GM18507 (cell line): ENCODE measurements at places on chromosomes 7 and 10.
A peak's percentile ranks its signal among the peaks of the same experiment; 100 is the strongest.

GRCh38 chr7:45976485-45976856, 55.4 kb upstream of the IGFBP3 start:
- no peak for DNase-seq

DNA sequence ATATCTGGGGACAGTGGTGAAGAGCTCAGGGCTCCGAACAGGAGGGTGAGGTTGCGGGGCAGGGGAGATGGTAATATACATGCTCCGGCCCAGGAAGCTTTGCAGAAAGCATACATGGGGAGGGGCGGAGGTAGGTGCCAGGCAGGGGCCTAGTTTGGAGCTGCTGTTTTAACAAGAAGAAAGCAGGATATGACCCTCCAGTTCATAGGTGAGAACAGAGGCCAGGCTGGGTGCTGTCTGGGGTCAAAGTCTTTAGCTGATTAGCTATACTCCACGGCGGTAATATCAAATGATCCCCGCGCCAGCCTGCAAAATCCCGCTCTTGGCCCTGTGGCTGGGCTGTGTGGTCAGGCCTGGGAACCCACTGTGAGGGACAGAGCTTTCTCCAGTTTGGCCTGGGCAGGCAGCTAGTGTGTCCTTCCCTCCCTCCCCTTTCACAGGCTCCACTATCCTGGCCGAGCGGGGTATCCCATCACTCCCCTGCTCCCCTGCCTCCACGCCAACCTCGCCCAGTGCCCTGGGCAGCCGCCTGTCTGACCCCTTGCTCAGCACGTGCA, 95.6 kb downstream of the NEURL1 start:
- DNase-seq, result no peak

DNA sequence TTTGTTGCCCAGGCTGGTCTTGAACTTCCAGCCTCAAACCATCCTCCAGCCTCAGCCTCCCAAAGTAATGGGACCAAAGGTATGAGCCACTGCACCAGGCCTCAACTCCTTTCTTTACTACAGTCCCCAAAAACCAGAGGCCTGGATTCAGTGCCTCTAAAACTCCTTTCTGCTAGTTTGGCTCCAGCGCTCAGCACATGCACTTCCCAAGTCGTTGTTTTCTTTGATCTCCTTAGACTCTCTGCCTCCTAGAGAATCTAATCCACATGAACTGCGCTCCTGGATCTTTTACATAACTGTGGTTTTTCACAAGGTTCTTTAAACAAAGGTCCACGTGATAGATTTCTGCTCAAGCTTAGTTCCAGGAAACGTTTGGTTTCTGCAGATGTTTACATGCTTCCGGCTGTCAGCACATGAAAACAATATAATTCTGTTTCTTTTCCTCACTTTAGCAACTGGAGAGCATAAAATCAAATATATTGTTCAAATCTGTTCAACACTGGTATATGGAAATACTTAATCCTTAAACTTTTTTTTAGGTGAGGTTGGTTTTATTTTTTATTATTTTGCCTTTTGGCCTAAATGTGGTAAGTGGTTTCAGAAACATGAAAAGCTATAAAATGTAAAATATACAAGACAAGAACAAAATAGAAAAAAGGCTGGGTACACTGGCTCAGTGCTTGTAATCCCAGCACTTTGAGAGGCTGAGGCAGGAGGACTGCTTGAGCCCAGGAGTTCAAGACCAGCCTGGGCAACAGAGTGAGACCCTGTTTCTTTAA, 270.5 kb upstream of the MKLN1 start:
- DNase-seq, result no peak

DNA sequence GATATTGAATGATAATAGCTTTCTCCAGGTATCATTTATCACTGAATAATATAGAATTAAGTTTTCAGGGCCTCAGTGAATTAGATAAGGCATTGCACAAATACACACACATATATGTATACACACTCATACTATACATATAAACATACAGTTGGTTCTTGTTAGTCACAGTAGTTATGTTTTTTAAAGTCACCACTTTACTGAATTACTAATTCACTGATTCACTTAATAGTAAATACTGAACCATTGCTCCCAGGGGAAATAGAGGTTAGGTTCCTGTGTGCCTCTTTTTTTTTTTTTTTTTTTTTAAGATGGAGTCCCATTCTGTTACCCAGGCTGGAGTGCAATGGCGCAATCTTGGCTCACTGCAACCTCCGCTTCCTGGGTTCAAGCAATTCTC, 33.6 kb downstream of the PRR15 start:
- no peak for DNase-seq

DNA sequence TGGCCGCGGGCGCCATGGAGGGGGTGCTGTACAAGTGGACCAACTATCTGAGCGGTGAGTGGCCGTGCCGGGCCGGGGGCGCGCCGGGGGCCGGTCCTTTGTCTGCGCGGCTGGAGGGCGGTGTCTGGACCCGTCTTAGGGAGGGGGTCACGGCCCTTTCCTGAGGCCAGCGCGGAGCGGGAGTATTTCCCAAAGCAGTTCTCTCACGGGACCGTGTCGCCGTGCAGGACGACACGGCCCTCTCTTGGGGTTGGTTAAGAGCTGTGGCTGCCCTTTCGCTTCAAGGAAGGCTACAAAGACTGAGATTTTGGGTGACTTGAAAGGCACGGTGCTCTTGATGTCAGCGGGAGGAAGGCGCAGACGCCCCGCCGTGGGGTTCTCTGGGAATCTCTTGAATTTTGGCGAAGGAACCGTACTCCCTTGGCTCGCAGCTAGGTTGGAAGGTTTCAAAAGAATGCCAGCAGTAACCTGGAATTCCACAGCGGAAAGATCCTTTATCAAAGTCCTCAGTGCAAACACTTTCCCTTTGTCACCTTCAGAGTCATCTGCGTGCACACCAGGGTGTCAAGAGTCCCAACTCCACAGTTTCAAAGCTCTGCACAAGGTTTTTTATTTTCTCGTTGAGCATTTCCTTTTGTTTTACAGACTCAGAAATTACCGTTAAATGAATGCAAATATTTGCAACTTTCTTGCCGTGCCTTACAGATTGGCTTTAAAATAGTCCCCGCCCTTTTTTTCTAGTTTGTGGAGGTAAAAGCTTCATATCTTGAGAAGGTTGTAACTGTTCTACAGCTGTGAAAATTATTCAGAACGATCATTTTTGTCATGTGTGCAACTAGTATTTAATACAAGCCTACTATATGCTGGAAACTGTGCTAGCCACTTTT, 780 bp downstream of the PLEKHA8 start:
- DNase-seq, result no peak

DNA sequence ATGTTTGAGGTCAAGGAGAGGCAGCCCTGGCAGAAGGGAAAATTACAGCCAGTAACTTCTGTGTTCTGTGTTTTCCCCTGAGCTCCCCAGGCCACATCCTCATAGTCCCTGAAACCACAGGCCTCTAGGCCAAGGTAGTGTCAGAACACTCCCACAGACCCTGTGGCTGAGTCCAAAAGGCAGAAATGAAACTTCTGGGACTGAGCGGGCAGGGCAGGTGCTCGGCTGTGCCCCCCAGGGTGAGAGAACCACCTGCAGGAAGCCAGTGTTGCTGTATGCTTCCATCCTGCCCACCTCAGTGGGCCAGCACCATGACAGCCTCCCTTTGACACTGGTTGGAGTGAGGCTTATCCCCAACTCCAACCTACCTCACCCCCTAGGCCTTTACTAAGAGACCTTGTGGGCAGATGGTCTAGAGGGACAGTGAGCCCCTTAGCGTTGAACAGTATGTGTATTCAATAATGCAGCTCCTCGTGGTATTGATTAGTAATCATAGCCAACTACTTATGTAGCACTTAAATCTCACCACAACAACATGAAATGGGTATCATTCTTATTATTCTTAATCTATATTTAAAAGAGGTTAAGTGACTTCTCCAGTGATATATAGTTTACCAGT, 30.3 kb downstream of the PIK3CG start:
- DNase-seq, result no peak

DNA sequence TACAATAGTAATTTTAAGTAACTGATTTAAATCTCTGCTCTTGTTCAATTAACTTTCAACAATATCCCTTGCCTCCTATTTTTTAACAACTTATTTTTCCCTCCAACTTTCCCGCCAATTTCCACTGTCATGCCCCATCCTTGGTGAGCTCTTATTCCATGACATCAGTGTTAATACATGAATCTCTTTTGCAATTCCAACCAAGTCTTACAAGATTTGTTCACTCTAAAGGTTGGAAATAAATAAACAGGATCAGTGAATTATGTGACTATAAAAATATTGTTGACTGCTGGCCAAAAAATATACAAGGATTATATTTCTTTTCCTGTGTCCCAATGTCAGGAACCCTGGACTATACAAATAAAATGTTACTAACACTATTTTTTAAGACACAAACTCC, 21.0 kb upstream of the AGMO start:
- DNase-seq, result no peak

DNA sequence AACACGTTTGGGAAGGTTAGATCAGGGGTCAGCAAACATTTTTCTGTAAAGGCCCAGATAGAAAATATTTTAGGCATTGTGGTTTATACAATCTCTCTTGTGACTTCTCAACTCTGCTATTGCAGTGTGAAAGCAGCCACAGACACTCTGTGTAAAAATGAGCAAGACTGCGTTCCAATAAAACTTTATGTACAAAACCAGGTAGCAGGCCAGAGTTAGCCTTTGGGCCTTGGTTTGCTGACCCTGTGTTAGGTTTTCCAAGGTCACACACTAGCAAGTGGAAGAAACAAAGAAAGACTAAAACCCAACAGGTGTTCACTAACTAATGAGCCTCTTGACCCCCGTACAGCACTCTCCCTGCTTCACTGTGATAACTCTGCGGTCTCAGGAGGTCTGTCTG, 14.9 kb upstream of the PAXIP1 start:
- DNase-seq, result no peak

GRCh38 chr7:33837356-33837851, 67.9 kb upstream of the BMPER start:
- DNase-seq, result no peak

DNA sequence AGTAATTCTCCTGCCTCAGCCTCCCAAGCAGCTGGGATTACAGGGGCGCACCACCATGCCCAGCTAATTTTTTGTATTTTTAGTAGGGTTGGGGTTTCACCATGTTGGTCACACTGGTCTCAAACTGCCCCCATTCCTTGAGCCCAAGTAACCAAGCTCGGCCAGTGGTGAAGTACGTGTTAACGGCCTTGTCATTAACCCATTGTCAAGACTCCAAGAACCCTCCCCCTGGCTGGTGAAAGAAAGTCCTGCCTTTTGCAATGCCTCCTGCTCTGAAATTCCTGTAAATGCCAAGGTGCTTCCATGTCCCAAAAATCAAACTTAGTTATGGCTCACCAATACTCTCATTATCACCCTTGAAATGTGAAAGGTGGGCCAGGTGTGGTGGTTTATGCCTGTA, 18.8 kb upstream of the SEPHS1 start:
- DNase-seq, result no peak

GRCh38 chr7:129667116-129667515, 55.6 kb downstream of the NRF1 start:
- DNase-seq, result no peak

GRCh38 chr7:80288175-80289122, 153.8 kb downstream of the GNAI1 start:
- no peak for DNase-seq

DNA sequence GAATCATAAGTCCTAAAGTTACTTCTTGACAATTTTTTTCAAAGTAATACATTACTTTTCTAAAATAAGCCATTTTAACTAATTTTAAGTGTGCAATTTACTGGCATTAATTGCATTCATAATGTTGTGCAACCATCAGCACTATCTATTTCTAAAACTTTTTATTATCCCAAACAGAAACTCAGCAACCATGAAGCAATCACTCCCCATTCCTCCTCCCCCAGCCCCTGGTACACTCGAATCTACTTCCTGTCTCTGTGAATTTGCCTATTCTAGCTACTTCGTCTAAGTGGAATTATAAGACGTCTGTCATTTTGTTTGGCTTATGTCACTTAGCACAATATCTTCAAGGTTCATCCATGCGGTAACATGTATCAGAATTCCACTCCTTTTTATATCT, 84.9 kb downstream of the MKX start:
- no peak for DNase-seq

GRCh38 chr10:2262333-2262732, 525.0 kb upstream of the ADARB2 start:
- DNase-seq, result no peak

DNA sequence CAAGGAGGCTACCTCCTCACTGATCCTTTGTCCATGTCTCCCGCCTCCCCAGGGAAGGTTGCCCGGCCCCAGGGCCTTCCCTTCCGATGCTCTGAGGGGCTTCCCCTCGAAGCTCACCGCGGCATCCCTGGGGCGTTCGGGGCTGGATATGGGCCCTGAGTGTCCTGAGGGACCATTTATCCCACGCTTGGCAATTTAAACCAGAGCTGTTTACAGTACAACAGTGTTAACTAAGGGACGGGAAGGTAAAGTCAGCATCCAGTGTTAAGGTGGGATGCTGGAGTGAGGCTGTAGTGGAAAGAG, 92.0 kb downstream of the TCERG1L start:
- DNase-seq, result no peak

DNA sequence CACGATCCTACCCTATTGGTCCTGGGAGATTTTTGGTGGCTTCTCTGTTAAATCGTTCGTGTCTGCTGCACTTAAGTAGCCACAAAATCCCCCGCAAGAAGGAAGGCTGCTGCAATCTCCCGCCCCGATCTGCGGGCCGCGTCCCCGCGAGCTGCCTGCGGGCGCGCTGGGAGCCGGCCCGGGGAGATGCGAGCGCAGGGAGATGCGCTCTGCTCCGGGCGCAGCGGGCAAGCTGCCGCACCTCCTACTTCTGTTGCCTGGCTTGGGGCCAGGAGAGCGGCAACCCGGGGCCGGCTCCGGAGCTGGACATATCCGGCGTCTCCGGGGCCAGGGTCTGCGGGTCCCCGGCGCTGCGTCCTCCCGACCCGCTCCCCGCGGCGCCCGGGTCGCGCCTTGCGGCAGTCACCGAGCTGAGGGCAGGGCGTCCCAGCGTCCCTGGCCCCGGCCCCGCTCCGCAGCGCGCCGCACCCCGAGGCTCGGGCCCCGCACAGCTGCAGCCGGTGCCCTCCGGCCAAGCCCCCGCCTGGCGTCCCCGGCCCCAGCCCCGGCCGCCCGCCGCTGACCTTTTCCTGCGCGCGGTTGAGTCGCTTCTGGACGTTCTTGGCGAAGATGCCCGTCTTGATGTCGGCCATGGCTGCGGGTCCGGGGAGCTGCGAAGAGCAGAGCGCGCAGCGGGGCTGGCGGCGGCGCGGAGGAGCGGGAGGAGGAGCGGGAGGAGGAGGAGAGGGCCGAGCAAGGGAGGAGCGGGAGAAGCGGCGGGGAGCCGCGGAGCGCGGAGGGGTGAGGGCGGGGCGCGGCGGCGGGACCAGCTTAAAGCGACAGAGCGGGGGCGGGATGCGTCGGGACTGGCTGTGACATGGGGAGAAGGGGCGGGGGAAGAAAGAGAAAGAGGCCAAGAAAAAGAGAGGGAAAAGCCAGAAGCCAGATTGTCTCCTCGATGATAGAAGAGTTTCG, at the start of gene AMPH:
Gene AMPH, minus strand, starts transcription at position 654 of the 954 bp plus-strand sequence. Its CDS starts 22 bp downstream, at position 632.
- DNase-seq, result no peak

GRCh38 chr7:76303202-76304147, 1.0 kb downstream of the HSPB1 start:
- peak; percentile 75 for DNase-seq

DNA sequence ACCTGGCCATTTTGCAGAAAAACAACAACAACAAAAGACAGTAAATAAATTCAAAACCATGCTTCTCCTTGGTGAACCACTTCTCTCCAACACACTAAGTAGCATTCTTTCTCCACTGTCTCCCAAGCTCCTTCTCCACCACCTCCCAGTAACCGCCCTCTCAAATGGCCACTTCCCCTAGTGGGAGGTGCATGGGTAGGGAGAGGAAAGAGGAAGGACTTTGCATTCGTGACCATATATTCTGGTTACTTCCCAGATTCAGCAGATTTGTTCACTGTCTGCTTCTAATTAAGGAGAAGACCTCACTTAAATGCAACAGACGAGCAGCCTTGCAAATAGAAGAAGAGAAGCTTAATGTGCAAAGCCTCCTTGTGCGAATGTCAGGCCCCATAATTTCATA, 166.8 kb downstream of the SORCS1 start:
- DNase-seq, result no peak
